ENCODE measurements at places on chromosomes 2 and 18. TPM values are rescaled to one million over a fixed set of nuclear protein-coding genes. Genes with fewer than 3 reads are reported as not detected.

The TMEM247 gene
- total RNA-seq = not detected

The FAM110C gene
- not detected for total RNA-seq

The MAPK4 gene
- not detected for total RNA-seq

The LPIN1 gene
- total RNA-seq = 21.7 TPM

The GPC1 gene
- 18.6 TPM for total RNA-seq

The ADRA2B gene
- total RNA-seq = not detected

The HNRNPA3 gene
- 35.6 TPM for total RNA-seq

The TUBA3E gene
- not detected for total RNA-seq

The RAD51AP2 gene
- not detected for total RNA-seq

The SMC6 gene
- total RNA-seq = 10.4 TPM

- H3K4me1 ChIP-seq = no peaks in the 10 kb centered on the region
- H3K36me3 ChIP-seq = no peaks in the 10 kb centered on the region
- H3K4me3 ChIP-seq = no peak overlapping the region
- no peak for DNase-seq
- no peak overlapping the region for H3K27ac ChIP-seq
Observed at GRCh38 chr18:76179257-76179656, 315.8 kb downstream of the ZNF516 start.

- H3K4me3 ChIP-seq = no peak overlapping the region
- H3K27me3 ChIP-seq = no peaks in the 10 kb centered on the region
- no peaks in the 10 kb centered on the region for H3K4me1 ChIP-seq
- H3K27ac ChIP-seq = no peak overlapping the region
Observed at GRCh38 chr2:209875270-209875669, 103.6 kb downstream of the UNC80 start.

DNA sequence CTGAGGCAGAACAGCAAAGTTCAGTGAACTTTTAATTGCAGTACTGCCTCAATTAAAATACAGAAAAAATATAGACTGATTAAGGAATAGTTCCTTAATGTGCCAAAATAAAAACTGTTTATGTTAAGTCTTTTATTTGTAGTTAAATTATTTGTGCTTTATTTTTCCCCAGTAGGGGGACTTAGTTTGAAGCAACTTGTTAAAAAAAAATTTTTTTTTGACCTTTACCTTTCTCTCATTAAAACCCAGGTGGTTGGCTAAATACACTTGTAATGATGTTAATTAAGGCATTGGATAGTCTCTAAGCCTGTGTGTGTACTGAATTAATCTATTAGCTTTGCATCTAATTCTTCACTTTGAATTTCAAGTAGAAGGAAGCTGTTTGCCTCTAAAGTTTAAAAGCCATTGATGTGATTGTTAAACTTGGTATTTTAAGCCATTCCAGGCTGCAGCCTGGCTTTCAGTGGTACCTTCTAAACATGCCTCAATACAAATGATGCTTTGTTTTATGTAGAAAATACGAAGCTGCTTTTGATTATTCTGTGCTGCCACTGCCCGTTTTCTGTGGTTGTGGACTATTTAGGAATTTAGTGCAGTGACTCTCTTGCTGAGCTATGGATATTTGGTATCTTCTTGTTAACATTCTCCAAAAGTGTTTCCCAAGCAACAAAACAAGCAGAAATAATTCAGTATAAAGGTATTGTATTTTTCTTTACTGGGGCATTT is 102.9 kb downstream of the TANC1 start:
- no peak overlapping the region for H3K4me3 ChIP-seq
- peaks cover 24% of the 10 kb centered on the region for H3K4me1 ChIP-seq
- peaks cover 1% of the 10 kb centered on the region for H3K36me3 ChIP-seq
- DNase-seq = peak; percentile 59

DNA sequence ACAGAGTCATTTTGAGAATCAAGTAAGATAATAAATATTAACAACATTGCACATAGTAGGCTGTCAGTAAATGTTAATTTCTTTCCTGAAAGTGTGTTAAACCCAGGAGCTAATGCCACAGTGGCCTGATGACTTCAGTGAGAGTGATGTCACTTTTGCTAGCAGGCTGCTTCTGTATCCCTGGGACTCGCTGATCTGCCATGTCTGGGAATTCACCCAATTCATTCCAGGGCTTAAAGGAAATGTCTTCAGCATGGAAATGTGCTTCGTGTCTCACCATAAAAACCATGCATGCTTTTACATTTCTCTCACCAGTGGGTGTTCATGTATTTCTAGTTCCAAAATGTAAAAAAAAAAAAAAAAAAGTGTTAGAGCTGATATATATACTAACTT is 56.8 kb upstream of the MAPRE3 start:
- no peaks in the 10 kb centered on the region for H3K4me1 ChIP-seq
- peak; percentile 34 for DNase-seq
- no peak overlapping the region for H3K27ac ChIP-seq
- no peaks in the 10 kb centered on the region for H3K36me3 ChIP-seq

DNA sequence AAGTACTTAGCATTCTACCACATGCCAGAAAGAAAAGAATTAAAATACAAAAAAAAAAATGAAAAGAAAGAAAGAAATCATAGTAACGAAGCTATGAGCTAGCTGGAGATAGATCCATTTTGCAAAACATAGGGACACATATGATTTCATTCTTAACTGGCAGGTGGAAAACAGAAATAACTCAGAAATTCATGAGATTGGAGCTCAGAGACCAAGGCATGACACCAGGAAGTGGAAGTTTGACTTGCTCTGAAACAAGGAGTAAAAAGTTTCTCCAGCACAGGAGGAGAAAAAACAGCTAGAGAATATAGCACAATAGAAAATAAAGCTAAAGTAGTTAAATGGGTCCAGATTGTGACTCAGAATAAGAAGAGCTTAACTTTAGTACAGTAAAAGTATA is 278.1 kb downstream of the ZEB2 start:
- H3K36me3 ChIP-seq = no peaks in the 10 kb centered on the region
- no peak overlapping the region for H3K27ac ChIP-seq
- DNase-seq = no peak
- no peaks in the 10 kb centered on the region for H3K27me3 ChIP-seq

GRCh38 chr2:50895041-50895440 is 136.9 kb downstream of the NRXN1 start:
- H3K4me3 ChIP-seq = no peak overlapping the region
- no peaks in the 10 kb centered on the region for H3K27me3 ChIP-seq
- no peak overlapping the region for H3K27ac ChIP-seq
- DNase-seq = no peak

DNA sequence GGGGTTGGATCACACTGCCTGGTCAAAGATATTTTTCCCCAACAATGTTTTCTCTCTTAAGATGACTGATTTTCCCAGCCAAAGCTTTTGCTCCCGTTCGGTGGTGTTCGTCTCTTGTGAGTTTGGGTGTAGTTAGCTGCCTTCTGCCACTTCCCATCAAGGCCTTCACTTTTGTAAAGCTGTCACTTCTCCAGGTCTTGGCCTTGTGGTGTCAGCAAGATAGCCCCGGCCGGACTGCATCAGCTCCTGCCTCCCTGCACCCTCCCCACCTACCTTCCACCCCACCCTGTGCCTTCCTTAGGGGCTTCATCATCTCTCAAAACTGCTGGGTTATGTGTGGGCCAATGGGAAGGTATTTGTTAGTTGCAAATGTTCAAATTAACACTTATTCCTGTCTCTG is 228.9 kb downstream of the BCL11A start:
- DNase-seq = no peak
- no peaks in the 10 kb centered on the region for H3K4me1 ChIP-seq
- no peak overlapping the region for H3K4me3 ChIP-seq
- H3K36me3 ChIP-seq = no peaks in the 10 kb centered on the region

GRCh38 chr2:171482308-171482707 is 40.0 kb upstream of the CYBRD1 start:
- H3K27me3 ChIP-seq = no peaks in the 10 kb centered on the region
- 0 out of 2 replicates have a peak, but pooled peaks cover 1% of the 10 kb centered on the region for H3K36me3 ChIP-seq
- peaks cover 2% of the 10 kb centered on the region for H3K4me1 ChIP-seq
- H3K27ac ChIP-seq = no peak overlapping the region
- no peak overlapping the region for H3K4me3 ChIP-seq

DNA sequence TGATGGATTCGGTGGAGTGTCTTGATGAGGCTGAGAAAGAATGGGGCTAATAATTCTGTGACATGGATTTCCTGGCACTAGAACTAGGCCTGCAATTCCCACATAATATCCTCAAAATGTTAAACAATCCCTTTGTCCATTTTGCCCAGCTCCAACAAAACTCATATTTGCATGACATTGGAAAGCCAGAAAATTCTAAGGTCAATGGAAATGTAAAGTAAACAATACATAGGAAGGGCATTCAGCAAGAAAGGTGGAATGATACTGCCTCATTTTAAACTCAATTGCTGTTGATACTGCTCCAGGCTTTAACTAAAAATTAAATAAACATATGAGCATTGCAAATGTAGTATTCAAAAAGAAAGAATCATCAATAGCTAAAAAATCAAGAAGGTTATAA is 434.8 kb upstream of the SLC8A1 start:
- no peaks in the 10 kb centered on the region for H3K4me1 ChIP-seq
- no peak for DNase-seq
- H3K36me3 ChIP-seq = no peaks in the 10 kb centered on the region
- no peaks in the 10 kb centered on the region for H3K27me3 ChIP-seq

DNA sequence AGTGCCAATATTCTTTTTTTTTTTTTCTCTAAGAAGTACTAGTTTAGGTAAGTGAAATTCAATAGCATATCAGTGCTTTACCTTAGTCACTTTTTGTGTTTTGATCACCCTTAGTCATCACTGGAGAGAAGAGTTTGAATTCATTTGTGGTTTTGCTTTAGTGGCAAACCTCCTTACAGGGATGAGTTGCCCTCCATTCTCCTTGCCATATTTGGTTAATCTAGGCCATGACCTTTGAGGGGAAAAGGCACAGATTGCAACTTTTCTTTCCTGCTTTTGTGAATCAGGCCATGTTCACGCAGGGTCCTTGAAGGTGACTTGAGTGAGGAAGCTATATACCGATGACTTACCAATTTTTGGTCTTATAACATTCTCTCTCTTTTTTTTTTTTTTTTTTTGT is 34.4 kb downstream of the PLEKHA3 start:
- H3K4me1 ChIP-seq = peaks cover 2% of the 10 kb centered on the region
- H3K27ac ChIP-seq = no peak overlapping the region
- no peak overlapping the region for H3K4me3 ChIP-seq
- DNase-seq = peak; percentile 80
- peaks cover 6% of the 10 kb centered on the region for H3K36me3 ChIP-seq

DNA sequence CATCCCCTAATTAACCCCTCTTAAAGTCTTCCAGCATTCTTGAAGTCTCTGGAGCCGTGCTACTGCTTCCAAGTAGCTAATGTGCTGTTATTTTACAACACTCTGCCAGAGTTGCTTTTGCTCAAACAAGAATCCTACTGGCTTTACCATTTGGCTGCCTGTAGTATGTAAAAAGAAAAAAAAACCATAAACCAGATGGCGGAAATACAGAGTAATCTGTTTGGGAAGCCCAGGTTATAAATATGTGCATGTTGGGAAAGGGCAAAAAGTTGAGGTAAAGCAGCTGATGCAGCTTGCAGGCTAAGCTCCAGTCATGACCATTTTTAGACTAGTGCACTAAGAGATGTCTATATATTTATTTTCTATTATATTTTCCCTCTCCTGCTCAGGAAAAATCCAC is 313.2 kb upstream of the ETAA1 start:
- no peak overlapping the region for H3K4me3 ChIP-seq
- no peaks in the 10 kb centered on the region for H3K4me1 ChIP-seq
- no peak overlapping the region for H3K27ac ChIP-seq
- peak; percentile 52 for DNase-seq

- no peaks in the 10 kb centered on the region for H3K27me3 ChIP-seq
- H3K4me3 ChIP-seq = no peak overlapping the region
- no peaks in the 10 kb centered on the region for H3K4me1 ChIP-seq
- no peak for DNase-seq
Observed at GRCh38 chr18:32851936-32852335, 79.1 kb upstream of the KLHL14 start.

DNA sequence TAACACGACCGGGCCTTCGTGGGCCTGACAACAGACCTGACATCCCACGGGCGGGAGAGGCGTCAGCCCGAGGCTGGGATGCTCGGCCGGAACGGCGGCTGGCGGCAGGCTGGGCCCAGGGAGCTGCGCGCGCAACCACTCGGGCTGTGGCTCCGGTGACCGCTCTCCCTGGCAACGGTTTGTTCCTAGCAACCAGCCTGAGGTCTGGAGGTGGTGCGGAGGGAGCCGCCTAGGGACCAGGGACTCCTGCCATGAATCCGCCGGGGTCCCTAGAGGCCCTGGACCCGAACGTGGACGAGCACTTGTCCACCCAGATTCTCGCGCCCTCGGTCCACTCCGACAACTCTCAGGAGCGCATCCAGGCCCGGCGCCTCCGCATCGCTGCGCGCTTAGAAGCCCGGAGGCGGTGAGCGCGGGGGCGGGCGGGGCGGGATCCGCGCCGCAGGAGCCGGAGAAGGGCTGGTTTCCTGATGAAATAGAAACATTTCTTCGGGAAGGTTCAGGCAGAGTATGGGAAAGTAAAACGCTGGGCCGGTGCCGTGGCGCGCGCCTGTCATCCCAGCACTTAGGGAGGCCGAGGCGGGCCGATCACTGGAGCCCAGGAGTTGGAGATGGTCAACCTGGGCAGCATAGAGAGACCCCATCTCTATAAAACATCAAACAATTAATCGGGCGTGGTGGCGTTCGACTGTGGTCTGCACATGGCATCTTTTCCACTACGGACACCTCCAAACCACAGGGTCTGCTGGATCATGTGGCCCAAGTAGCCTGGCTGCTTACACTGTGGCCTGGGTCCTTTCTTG is at the start of gene DRC1:
Gene DRC1 (plus strand): TSS at position 182 of the 803 bp plus-strand sequence. CDS start 70 bp downstream, at position 252.
- no peaks in the 10 kb centered on the region for H3K36me3 ChIP-seq
- peak; percentile 67 for DNase-seq
- no peaks in the 10 kb centered on the region for H3K27me3 ChIP-seq
- no peaks in the 10 kb centered on the region for H3K4me1 ChIP-seq

DNA sequence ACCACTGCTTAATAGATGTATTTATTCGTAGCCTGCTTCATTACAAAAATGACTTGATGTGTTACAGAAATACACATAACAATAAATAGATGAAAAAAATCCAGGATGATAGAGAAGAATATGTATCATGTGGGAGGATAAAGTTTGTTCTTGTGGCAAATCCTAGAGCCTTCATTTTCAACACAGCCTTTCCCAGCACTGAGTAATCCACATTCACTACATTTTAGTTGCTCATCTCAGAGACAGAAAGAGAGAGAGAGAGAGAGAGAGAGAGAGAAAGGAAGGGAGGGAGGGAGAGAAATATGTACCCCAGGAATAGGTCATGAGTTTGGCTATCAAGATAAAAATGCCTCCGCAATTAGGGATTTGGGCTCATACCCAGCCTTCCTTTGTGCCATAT is 144.3 kb downstream of the RBMS1 start:
- H3K36me3 ChIP-seq = peaks cover 7% of the 10 kb centered on the region
- DNase-seq = peak; percentile 50
- no peak overlapping the region for H3K4me3 ChIP-seq
- no peaks in the 10 kb centered on the region for H3K27me3 ChIP-seq
- no peak overlapping the region for H3K27ac ChIP-seq
- peaks cover 19% of the 10 kb centered on the region for H3K4me1 ChIP-seq
